ENCODE measurements at places on chromosomes 11 and 22.

GRCh38 chr22:37926771-37927636, 20.9 kb downstream of the MICALL1 start:
- DNase-seq = no peak

DNA sequence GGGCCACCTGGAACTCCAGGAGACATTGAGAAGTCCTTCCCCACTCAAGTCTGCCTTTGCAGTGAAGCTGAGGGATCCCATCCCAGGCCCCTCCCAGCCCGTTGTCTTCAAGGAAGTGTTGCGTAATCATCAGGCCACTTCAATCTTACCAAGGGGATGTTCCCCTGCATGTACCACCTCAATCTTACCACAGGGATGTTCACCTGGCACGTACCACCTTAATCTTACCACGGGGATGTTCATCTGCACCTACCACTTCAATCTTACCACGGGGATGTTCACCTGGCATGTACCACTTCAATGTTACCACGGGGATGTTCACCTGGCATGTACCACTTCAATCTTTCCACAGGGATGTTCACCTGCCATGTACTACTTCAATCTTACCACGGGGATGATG, 108.0 kb upstream of the SYN3 start:
- no peak for DNase-seq

GRCh38 chr11:116499396-116500003, 273.3 kb downstream of the BUD13 start:
- peak; percentile 34 for DNase-seq

DNA sequence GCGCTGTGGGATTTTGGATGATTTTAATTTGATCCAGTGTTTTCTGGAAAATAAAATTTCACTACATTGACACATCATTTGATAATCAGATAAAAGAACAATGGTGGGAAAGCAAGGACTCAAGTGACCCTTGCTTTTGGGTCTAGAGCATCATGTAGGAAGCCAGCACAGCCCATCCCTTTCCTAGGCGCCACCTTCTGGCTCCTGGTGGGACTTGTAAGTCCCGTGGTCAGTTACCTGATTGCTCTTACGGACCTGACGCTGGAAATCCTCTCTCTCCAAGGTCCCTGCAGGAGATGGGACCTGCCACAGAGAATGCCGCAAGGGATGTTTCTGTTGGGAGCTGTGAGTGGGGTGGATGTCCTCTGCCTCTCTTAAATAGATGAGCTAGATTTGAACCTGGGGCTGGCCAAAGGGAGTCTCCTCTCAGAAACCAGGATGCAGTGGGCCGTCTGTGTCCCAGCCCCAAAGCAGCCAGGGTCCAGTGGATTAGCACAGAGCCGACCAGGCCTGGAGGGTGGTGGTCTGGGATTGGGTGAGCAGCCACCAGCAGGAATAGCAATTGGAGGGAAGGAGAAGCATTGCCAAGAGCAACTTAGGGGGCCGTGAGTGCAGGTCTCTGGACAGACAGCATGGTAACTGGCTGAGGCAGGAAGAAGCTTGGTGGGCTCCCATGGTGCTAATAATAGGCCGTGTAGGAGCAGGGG, 21.7 kb downstream of the TIMP3 start:
- no peak for DNase-seq

DNA sequence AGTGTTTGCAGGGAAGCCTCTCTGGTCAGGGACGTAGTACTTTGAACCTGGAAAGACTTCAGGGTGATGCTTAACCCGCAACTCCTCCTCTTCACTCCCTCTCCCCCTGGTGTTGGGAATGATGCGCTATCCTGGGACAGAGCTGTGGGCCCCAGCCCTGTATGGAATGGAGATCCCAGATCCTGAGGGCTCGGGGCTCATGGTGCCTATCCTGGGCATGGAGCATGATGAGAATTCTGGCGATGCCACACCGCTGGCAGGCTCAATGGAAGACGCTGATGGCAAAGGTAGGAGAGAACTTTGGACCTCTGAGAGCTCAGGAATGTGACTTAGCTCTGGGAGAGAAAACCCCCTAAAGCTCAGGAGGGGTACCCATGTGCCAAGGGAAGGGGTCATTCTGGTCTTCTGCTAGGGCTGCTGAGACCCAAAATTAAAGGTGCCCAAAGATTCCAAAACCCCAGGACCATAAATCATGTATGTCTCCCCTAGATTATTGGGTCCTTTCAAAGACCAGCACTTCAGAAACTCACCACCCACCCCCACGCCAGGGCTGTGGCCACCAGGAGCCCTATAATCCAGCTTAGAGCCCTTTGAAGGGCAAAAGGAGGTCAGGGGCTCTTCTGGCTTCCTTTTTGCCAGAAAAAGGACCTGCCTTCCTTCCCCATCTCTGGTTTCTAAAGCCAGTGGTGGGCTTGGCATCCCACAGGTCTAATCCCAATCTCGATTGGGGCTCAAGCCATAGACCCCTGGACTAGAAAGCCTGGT, 52.5 kb downstream of the BTG4 start:
- no peak for DNase-seq
